NCI-H2081 treated with DMSO at 0.1 percent for 48 hours (cell line): ENCODE measurements at places on chromosomes 2 and 18.

DNA sequence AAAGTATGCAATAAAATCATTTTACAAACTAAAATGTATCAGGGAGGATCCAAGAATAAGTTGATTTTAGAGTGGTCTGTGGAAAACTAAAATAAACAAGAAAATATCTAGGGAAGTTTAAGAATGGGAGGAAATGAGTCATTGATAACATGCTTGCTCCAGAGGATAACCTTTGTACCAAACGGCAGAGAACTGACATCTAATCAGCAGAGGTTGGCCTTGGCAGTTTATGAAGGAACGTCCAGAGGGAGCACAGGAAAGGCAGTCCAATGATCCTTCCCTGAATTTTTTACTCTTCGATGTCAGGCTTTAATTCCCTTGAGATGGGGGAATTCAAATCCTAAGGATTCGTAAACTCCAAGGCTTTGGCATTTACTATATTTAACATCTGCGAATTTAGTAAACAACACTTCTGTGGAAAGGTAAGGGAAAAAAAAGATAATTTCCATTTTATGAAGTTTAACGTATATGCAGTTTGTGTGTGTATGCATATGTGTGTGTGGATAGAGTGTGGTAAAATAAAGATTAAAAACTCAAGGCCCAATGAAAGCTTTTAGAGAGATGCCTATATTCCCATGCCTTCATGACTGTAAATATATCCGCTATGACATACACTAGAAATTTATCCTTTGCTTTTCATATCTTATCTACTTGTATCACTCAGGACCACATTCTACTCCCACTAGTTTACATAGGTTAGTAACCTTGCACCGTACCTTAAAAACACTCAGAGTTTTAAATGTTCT, 8.7 kb upstream of the INPP1 start:
- no peak for DNase-seq

- no peak for DNase-seq
Measured at GRCh38 chr2:101560780-101561315, 85.9 kb upstream of the RFX8 start.

GRCh38 chr2:23381485-23381884, 3.5 kb upstream of the KLHL29 start:
- DNase-seq = no peak

- DNase-seq = no peak
Measured at GRCh38 chr2:238652053-238652770, 195.7 kb upstream of the TWIST2 start.

GRCh38 chr18:35577045-35577848, 4.3 kb upstream of the GALNT1 start:
- DNase-seq = no peak

- peak; percentile 1 for DNase-seq
Measured at GRCh38 chr18:33201509-33201926, 239.0 kb downstream of the CCDC178 start.

DNA sequence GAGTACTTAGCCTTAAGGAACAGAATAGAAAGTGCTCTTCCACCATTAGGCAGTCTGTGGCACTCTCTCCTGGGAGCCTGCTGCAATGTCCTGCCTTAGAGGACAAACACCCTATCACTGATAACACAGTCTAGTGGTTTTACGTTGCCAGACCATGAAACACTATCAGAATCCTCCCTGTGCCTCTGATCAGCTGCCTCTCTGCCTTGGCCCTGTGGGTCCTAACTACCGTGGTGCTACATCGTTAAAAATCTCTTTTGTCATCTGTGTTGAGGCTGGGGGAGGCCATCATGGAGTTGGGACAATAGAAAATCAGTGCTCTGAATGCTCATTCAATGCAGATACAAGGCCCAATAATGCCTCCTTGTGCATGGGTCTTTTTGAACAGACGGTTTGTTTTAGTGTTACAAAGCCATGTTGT, 11.9 kb upstream of the APCDD1 start:
- DNase-seq = no peak

- DNase-seq = peak; percentile 98
Measured at GRCh38 chr2:64750817-64751285, 97.1 kb upstream of the SERTAD2 start.

- DNase-seq = no peak
Measured at GRCh38 chr2:140248623-140249022, 1468.4 kb upstream of the NXPH2 start.

DNA sequence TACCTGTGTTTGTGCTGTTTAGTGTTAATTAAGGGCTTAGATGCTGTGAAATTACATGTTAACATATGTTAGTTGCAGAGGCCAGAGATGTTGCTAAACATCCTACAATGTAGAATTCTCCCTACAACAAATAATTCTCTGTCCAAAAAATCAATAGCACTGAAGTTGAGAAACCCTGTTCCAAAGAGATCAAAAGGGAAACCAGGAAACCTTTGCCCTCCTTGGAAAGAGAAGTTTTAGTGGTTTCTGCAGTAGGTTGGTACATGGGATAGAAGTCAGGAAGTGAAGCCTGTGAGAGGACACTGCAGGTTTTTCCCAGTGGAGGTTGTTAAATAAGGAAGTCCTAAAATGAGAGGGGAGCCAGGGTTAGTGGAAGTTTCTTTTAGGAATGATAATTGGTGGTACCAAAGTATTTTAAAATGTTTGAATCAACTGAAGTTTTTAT, 6.3 kb upstream of the RMDN2 start:
- no peak for DNase-seq

DNA sequence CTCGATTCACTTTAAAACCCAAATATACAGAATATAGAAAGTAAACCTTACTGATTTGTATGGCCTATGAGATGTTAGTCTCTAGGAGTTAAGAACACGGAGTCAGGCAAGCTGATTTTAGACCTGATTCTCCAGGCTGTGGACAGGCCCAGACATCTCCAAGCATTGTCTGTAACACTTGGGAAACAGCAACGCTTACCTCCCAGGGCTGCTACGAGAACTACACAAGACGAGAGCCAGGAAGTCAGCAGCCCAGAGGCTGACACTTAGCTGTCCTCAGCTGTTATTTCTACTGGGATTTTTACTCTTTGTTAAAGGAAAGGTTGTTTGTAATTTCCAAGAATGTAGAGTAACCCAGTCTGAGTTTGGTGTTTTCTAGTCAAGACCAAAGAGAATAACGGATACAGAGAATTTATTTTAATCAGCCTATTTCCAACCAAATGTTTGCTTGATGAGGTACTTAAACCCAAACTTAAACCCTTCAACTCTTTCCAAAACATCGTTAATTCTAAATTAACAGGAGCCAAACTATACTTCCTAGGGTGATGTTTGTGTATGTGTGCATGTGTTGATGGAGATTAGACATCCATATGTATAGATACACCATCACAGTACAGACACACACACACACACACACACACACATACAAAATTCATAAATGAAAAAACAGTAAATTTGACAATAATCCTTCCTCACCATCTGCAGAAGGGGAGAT, 123.4 kb downstream of the LAMA1 start:
- DNase-seq = no peak

DNA sequence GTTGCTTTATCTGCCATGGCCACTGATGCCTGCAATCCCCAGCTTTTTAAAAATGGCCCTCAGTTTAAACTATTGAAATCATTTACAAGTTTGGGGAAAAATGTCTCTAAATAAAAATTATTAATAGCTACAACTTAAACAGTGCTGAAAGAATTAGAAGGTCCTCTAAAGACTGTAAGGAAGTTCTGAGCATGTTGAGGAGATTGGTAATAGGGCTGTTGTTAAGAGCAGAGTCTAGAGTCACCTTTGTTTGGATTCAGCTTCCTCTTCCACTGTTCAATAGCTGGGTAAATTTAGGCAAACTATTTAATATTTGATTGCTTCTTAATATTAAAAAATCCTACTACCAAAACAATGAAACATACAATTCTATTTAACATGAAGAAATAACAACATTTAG, 1127.1 kb upstream of the DDX18 start:
- DNase-seq = no peak

DNA sequence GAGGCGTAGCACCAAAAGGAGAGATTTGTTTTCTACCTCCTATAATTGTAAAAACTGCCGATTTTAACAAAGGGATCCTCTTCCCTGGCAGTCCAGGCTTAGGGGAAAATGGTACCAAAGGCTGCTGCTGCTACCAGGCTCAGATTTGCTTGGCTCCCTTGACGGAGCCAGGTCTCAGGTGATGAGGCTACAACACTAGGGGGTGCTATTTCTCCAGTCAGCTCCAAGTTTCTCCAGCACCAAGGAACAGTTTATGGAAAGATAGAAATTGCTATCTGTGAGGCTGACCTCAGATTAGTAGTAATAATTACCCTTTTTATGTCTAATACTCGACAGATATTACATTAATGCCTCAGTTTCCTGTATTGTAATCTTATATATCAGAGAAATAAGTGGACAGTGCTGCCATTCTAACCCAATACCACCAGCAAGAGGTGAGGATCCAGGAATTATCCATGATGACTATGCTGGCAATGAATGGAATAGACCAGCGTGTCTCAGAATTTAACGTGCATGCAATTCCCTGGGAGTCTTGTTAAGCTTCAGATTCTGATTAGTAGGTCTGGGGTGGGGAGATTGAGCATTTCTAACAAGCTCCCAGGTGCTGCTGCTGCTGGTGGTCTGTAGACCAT, 111.3 kb downstream of the ESCO1 start:
- no peak for DNase-seq

DNA sequence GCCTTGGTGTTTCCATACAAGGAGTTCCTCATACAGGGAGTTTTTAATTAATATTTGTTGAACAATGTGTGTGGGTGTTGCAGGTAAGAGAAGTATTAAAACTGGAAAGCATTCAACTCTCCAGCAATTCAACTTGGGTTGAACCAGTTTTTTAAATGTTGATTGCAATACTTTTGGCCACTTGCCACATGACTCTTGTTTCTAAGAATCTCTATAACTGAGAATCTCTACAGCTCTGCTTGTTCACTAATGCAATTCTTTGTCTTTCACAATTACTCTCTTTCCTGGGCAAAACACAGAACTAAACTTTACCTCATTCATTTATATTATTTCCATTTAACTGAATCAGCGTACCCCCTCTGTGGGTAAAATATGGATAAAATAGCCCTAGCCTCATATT, 429.4 kb downstream of the ARHGAP15 start:
- DNase-seq = no peak

- no peak for DNase-seq
Measured at GRCh38 chr2:125224830-125225229, 1199.7 kb downstream of the CNTNAP5 start.

DNA sequence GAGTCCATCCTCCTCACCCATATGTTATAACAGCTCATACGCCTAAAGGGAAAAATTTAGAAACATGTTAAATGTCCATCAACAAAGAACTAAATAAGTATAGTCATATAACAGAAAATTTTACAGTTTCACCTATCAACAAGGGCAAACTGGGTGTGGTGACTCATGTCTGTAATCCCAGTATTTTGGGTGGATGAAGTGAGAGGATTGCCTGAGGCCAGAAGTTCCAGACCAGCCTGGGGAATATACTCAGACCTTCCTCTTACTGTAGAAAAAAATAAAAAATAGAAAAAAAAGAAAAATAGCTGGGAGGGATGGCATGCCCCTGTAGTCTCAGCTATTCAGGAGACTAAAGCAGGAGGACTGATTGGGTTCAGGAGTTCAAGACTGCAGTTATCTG, 48.3 kb upstream of the GULP1 start:
- no peak for DNase-seq

GRCh38 chr2:217713395-217714286, 289.2 kb downstream of the TNS1 start:
- DNase-seq = no peak

- no peak for DNase-seq
Measured at GRCh38 chr2:233810385-233810784, 32.3 kb downstream of the MROH2A start.

DNA sequence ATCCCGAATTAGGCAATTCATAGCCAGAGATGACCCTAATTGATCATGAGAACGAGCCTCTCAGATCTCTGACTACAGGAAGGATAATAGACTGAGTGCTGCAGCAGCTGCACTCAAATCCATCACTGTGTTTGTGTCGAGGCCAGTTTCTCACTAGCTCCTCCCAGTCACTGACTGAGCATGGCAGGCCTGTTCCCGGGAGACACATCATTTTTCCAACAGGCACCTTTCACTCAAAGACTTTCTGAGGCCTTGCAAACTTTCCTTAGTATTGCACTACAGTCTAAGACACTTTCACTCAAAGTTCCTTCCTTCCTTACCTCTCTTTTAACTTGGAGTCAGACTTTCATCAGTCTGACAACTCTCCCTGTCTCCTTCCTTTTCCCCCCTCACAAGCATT, 13.7 kb downstream of the SOS1 start:
- DNase-seq = no peak

- DNase-seq = no peak
Measured at GRCh38 chr2:196076778-196077568, 8.3 kb upstream of the DNAH7 start.

GRCh38 chr2:70473101-70473722, 80.4 kb downstream of the TGFA start:
- no peak for DNase-seq

DNA sequence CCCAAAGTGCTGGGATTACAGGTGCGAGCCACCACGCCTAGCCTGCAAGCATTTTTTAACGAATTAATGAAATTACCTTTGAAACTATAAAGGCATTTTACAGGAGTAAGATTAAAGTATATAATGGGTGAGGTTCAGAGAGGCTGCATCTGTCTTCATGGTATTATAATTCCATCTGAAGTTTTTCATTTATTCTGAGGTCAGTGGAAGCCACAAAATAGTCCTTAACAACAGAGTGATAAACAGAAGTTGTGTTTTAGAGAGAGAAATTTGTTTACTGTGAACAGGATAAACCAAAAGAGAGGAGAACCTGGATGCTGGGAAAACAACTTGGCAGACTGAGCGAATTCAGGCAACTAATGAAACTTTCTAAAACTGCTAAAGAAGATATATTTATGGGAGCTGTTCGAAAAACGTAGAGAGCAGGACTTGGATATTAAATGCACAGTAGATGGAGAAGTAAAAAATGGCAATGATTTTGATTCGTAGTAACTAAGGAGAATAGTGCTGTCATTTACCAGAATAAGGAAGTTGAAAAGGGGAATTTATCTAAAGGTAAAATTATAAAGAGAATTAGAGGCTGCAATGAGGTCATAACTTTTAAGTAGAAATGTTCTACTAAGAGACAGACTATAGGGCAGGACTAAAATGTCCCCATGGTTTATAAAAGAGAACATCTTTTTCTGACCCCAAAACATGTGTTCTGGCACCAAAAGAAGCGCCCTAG, 37.9 kb upstream of the ITGA4 start:
- no peak for DNase-seq

DNA sequence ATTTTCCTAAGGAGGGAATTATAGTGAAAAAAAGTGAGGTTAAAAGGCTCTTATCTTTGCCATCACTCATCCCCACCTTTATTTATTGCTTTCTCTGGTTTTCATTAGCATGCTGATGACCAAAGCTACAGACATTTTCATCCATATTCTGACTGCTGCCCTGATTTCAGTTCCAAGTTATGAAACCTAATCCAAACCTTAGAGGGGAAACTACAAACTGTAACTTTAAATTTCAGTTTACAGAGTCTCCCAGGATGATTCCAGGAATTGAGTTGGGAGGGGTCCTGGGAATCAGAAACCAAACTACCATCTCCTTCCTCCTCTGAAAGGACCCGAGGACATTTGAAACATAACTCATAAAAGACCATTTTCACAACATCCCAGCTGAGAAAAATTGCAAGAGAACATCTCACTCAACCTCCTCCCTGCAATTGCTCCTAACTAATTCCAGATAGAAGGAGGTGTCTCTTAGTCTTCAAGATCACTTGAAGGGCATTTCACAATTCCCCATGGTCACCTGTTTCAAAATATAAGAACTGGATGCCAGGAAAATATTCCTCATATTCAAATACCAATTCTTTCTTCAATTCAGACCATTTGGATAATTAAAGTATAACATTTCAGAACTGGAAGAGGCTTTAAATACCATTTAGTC, 520.6 kb downstream of the TNS1 start:
- DNase-seq = no peak

- DNase-seq = no peak
Measured at GRCh38 chr2:196390243-196391148, 219.1 kb upstream of the STK17B start.
